ENCODE measurements at places on chromosomes 2 and 18.

DNA sequence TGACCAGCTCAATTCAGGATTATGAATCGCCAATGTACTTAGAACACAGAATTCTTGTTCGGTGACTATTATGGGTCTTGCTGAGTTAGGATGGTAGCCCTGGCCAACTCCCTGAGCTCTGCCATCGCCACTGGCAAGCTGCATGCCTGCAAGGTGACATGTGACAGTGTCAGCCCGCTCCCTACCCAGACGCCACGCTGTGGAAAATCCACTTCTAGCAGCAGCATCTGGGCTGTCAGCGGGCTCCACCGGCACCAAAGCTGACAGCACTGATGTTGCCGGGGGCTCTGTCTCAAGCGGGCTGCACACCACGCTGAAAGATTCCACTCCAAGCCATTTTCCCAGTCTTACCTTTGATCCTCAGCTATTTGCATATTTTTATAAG, 100.7 kb downstream of the MYT1L start:
- DNase-seq, result no peak

DNA sequence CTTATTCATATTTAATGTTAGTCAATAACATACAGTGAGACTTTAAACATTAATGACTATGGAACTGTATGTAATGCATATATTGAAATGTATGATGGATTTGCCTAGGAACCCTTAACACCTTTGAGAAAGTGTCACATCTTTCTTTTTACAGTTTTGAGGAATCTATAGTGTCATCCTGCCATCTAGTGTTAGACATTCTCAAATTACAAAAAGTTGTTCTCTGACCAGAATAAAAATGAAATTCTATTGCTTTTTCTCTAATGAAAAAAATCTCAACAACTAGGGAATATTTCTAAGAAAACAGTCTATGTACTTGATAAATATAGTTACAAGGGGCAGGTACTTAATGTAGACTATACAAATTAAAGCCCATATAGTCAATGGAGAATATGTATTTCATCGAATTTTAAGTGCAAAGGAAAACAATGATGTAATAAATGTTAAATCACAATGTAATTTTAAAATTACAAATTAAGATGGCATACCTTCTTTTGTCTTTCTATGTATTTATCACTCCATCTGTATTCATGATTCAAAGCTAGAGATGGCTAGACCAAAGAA, 5.1 kb upstream of the CALCRL start:
- no peak for DNase-seq

- no peak for DNase-seq
Observed at GRCh38 chr2:235749121-235749770, 255.4 kb downstream of the AGAP1 start.

DNA sequence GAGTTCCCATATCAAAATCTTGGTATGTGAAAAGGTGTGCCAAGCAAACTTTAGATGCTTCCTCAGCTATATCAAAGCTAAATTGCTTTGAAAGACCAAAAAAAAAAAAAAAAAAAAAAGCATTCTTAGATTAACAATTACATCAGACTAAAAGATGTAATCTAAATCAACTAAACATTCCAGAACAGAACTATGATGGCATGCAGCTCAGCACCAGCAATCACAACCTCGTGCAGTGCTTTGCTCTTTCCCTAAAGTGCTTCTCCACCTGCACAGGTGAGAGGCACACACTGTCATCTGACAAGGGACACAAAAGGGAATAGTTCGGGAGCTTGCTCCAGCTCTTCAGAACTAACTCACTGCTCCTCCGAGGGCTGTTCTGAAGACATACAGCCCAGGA, 37.5 kb downstream of the ADAM17 start:
- no peak for DNase-seq

- no peak for DNase-seq
Observed at GRCh38 chr2:124609667-124610066, 584.6 kb downstream of the CNTNAP5 start.

DNA sequence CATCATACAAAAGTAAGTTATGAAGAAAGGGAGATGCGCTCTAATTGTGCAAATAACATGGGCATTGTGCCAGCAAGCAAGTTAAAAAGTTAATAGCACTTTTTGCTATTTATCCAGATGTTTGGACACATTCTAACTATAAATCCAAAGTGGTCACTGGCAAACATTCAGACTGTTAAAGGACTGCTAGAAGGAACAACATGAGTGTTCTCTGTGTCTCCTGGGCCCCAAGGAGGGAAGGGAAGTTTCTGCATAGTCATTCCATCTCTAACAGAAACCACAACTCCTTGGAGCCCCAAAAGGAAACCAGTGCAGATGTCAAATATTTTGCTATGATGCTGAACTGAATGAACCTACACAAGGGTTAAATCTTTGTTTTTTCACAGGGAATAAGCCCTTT, 213.3 kb upstream of the HNRNPA3 start:
- DNase-seq, result peak; percentile 72

DNA sequence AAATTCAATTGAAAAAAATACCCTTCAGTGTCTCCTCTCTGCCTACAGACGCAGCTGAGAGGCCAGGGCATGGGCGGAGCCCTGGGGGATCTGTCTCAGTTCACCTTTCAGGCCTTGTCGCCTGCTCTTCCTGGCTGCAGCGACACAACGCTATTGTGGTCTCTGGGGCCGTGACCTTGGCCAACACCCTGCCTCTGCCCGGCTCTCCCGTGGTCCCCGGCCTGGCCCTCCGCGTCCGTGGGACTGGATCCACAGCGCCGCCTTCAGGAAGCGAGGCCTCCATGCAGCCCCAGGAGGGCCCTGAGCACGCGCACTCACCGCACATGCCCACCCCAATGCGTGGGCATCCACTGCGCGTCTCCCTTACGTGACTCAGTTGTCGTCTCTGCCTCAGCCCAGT, 81.1 kb downstream of the MRPS9 start:
- no peak for DNase-seq

DNA sequence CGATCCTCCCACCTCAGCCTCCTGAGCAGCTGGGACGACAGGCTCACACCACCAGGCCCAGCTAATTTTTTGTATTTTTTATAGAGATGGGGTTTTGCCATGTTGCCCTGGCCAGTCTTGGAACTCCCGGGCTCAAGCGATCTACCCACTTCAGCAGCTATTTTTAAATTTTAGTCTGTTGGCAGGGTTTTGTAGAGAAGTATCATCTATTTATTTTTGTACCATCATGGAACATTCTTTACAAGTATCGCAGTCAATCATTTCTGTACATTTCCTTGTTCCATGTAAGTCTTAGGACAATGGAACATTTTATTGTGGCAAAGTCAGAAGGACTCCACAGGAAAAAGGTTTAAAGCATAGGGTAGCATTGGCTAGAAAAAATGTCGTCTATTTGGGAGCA, 94.6 kb downstream of the UGGT1 start:
- DNase-seq, result no peak

- no peak for DNase-seq
Observed at GRCh38 chr2:68791914-68792313, 57.3 kb downstream of the ARHGAP25 start.

- DNase-seq, result no peak
Observed at GRCh38 chr2:229927817-229928321, 5.6 kb downstream of the FBXO36 start.

DNA sequence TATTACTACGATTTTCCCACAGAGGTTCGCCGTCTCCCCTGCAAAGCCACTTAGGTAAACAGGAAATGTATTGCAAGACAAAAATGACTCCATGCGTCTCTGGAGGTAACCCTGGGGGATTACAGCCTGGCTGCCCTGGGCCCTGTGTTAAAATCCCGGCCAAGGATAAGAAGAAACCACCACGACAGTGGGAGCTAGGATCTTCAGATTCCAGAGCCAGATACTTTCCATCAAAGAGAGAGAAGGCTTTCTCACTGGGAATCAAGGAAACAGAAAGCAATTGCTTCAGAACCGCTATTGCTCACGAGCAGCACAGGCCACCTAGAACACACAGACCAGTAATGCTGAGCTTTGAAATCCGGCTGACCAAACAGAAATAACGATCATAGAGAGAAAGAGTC, 97.9 kb upstream of the ZNF516 start:
- DNase-seq, result no peak

DNA sequence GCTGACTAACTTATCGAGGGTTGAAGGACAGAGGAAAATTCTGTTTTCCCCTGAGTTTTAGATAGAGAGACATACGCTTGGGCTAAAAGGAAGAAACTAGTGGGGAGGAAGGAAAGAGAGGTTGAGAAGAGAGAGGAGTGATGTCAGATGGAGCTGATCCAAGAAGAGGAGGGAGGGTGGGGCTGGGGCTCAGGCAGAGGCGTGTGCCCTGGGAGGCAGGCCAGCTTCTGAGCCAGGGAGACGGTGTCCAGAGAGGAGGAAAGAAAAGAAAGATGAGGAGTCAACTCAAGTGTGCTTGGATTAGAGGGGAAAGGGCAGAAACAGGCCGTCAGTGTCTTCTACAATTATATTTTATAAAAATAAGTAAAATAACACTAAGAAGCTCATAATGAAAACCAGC, 56.2 kb downstream of the EMILIN2 start:
- peak; percentile 89 for DNase-seq

GRCh38 chr2:75462721-75463120, 98.0 kb downstream of the EVA1A start:
- no peak for DNase-seq
